Sciatic nerve (tissue), 2 donors: ENCODE measurements at places on chromosomes 2 and 18.

- no peak for DNase-seq
Observed at GRCh38 chr2:235080101-235080500, 128.3 kb downstream of the SH3BP4 start.

- no peak for DNase-seq
Observed at GRCh38 chr2:165718610-165719210, 75.3 kb downstream of the GALNT3 start.

DNA sequence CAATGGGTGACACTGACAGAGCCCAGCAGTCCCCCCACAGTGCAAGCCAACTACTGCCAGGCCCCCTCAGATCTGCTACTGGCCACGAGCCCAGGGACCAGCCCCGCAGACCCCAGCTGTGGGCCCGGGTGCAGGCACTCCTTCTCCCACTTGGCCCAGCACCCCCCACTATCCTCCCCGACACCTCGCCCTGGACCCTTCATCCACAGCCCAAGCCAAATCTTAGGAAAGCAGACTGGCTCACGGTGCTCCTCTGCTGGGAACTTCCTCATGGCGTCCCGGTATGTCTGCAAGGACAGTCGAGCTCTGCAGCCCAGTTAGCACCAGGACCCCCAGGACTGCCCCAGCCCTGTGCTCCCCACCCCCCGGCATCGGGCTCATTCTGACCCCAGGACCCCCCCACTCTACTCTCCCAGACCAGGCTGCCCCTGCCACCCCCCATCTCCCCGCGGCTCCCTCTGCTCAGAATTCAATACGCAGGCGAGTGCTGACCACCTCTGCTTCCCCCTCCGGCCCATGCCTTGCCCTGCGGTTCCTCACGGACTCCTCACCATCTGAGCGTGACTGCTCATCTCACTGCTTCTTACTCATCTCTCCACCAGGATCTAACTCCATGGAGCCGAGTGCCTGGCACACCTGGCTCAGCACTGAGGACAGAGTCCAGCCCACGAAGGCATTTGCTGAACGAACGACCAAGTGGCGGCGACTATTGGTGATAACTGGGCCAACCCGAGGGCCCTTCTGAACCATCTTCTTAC is 85.7 kb downstream of the PXDN start:
- DNase-seq, result peak; percentile 53

DNA sequence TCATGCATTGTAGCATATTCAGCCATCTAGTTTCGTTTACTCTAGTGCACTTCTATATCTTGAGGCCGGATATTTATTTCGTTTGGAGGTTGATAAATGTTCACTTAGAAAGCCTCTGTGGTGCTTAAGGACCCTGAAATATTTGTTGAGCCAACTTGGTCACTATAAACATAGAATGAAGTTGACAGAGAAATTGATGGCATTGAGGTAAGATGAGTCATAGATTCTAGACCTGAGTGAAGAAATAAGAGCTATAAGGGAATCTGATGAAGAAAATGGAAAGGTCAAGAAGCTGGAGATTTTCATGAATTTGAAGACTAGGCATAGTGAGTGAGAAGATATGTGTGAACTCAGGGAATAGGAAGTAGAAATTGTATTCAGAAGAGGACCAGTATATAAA is 35.9 kb downstream of the EPC2 start:
- no peak for DNase-seq

- DNase-seq, result no peak
Observed at GRCh38 chr2:650343-651310, 26.6 kb downstream of the TMEM18 start.

DNA sequence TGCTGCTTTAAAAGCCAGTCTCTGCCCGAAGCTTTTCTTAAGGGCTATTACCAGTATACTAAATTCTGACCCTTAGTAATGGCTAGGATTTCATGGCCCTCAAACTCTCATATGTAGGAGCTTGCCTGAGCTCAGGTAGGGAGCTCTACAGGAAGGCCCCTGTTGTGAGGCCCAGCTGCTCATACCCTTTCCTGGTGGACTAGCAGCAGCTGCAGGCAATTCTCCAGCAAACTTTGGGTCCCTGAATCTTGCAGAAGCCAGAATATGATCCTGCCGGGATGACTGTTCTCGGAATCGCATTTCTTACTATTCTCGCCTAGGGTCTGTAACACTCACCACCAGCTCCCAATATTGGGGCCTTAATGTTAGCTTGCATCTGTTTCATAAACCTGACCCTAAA is 106.4 kb upstream of the SERTAD2 start:
- no peak for DNase-seq

- peak; percentile 48 for DNase-seq
Observed at GRCh38 chr2:240393831-240394410, 41.5 kb upstream of the GPC1 start.

GRCh38 chr2:224513991-224514390 is 71.2 kb downstream of the CUL3 start:
- no peak for DNase-seq
